NCI-H1092 (cell line): ENCODE measurements at places on chromosomes 13 and 19.

GRCh38 chr13:44151474-44151873 lies 222.2 kb upstream of the SERP2 start:
- no peak for DNase-seq

DNA sequence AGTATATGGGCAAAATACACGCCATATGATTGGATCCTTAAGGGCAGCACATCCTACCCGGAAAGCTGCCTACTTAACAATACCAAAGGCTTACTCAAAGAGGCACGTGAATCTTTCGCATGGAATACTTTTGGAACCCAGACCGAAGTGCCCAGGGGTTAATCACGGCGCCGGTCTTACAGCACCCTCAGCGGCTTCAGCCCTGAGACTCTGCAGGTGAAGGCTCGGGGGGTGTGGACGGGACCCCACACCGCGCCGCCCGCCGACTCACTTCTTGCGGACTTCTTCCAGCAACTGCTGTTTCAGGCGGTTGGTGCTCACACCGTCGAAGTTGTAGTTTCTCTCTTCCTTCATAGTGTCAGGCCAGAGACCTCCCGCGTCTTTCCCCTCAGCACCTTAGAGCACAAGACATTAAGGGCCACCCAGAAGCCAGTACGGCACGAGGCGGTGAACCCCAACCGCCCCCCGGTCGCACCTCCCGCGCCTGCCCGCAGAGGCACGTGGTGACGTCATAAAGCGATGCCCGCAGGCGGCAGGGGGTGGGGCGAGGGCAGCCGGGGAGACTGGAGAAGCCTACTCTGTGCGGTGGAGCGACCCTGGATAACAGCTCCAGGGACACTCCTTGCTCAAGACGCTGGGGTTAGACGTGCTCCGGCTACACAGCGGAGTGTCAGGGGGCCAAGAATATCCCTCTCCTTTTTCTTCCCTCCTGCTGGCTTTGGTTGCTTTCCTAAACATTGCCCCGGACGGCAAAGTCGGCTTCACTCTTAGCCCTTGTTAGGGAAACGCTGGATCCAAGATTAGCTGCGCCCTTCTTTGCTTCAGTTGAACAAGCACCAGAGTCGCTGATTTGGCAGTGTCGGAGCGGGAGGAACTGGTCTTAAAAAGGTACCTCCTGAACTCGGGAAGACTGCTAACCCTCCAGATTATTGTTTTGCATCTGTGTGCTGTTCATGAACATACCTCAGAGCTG lies at the start of gene CCDC169:
Gene CCDC169, minus strand, starts transcription at position 449 of the 973 bp plus-strand sequence. Its CDS starts 95 bp downstream, at position 354.
- peak; percentile 9 for DNase-seq

DNA sequence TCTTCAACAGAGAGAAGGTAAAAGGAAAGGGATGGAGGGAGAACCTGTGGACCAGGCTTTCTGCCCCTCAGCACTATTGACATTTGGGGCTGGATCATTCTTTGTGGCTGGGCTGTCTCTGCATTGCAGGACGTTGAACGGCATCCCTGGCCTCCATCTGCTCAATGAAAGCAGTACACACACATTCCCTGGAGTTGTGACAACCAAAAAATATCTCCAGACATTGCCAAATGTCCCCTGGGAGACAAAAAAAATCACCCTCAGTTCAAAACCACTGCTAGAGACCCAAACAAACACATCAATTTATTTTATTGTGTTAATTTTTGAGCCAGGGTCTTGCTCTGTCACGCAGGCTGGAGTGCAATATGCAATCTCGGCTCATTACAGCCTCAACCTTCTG lies 43.3 kb downstream of the INSR start:
- no peak for DNase-seq

GRCh38 chr13:99610702-99611289 lies 109.5 kb downstream of the TM9SF2 start:
- no peak for DNase-seq

- no peak for DNase-seq
Measured at GRCh38 chr13:36242761-36243160, 28.4 kb upstream of the SOHLH2 start.

DNA sequence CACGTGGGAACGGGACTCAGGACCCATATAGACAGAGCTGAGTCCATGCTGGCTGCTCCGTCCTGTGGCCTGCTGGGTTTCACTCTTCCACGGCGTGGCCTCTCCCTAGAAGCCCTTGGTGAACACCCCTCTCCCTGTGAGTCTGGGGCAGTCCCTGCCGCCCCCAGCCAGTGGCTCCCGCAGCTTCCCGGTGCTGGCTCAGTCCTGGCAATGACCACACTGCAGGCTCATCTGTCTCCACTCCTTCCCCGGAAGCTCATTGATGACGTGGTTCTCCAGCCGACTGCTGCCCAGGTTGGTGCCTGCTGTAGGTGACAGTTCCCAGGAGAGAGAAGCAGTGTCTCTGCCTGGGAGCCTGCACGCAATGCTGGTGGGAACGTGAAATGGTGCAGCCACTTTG lies 2.1 kb upstream of the TEX29 start:
- no peak for DNase-seq

GRCh38 chr19:4319067-4319718 lies 14.8 kb downstream of the FSD1 start:
- no peak for DNase-seq

GRCh38 chr19:32876919-32877285 lies 7.3 kb upstream of the SLC7A9 start:
- no peak for DNase-seq

- no peak for DNase-seq
Measured at GRCh38 chr13:84653915-84654534, 771.8 kb upstream of the SLITRK1 start.

DNA sequence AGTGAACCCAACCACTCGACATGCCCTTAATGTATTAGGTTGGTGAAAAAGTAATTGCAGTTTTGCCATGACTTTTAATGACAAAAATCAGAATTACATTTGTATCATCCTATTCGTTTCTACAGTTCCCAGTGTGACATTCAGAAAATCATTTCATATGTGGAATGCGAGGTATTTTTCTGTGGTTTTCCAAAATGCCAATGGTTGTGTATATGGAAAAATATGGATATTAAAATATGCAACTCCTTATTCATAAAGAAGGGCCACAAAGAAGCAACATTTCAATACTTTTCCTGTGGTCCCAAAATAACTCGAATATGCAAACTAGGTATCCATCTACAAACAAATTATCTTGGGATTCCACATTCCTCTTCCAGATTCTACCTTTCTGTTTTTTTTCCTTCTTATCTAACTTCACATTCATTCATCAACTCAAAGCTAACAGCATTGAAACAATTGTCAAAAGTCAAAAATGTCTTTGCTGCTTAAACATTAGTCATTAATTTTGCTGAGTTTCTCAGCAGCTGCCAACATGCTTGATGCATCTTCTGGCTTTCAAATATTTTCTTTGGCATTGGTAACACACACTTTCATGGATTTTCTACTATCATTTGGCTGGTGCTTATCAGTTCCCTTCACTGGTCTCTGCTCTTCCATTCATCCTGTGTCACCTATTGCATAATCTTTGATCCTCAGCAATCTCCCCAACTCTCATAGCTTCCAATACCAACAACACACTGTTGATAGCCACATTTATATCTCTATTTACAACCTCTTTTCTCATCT lies 1445.4 kb downstream of the EFNB2 start:
- no peak for DNase-seq

- peak; percentile 54 for DNase-seq
Measured at GRCh38 chr19:42114412-42114811, 17.8 kb downstream of the POU2F2 start.

DNA sequence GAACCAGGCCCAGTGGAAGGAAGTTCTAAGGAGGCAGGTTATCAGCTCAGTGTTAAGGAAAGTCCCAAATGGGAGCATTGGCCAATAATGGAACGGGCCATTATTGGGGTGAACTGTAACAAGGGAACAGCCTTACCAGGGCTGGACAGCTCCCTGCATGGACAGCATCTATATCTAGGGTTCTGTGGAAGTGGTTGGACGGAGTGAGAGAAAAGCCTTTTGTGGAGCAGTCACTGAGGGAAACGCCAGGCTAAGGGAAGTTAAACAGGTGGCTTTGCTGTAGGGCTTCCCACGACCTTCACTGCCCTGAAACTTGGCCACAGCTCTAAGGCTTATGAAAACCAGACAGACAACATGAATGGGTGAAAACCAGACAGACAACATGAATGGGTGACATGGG lies 17.0 kb downstream of the POU2F2 start:
- no peak for DNase-seq

DNA sequence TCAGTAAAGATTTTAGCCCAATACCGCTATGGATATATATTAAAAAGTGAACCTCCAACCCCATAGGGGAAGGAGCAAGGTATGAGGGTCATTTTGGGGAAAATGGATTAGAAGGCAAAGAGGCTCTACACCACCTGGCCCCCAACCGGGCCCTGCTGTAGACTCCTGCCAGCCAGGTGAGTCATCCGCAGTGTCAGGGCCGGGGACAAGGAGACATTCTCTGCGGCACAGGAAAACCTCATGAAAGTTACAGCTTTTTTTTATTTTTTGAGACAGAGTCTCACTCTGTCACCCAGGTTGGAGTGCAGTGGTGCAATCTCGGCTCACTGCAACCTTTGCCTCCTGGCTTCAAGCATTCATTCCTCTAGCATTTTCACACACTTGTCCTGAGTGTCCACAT lies 32.0 kb downstream of the ZFR2 start:
- no peak for DNase-seq

- DNase-seq: no peak
Measured at GRCh38 chr13:27267596-27267995, 3.0 kb upstream of the RASL11A start.

GRCh38 chr19:24057144-24057543 lies 29.8 kb upstream of the ZNF254 start:
- no peak for DNase-seq

DNA sequence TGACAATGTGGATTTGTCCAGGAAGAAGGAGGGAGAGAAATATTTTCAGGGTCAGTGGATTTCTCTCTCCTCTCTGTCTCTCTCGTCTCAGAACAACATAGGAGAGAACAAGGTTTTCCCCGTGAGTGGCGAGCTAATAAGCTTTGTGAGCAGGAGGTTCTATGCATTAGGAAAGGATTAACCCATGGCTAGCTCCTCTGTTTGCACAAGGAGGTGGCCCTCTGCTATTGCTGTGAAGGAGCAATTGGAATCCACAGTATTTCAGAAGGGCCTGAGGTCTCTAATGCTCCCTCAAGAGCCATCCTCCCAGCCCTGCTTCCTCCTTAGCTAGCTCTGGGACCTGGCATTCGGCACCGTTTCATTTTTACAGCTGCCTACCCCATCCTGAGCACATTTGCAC lies 288.9 kb upstream of the MAB21L1 start:
- DNase-seq: no peak

GRCh38 chr13:60838581-60838980 lies 441.6 kb downstream of the TDRD3 start:
- no peak for DNase-seq

DNA sequence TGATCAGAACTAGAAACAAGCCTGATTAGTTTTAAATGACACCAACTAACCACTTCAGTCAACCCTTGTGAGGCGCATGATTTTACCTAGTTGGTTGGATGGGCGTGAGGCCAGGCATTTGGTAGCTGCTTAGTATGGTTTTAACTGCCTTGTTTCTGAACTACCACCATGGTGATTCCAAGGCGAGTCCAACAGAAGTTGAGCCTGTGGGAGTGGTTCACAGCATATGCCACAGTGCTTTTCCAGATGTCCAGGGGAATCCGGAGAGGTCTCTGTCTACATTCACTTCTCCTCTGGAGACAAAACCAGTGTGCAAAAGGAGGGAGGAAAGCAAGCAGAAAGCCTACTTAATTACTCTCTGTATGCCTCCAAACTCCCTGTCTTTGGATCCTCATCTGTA lies 524.1 kb downstream of the GPC6 start:
- DNase-seq: no peak
